Activated naive CD4-positive, alpha-beta T cell treated with Interleukin-2 at 50 U/mL for 16 hours (primary cell): ENCODE measurements at places on chromosomes 2 and 18.

- DNase-seq = no peak
Observed at GRCh38 chr18:59383851-59384250, 24.8 kb upstream of the LMAN1 start.

- DNase-seq = no peak
Observed at GRCh38 chr2:29420464-29420863, 305.2 kb downstream of the CLIP4 start.

- DNase-seq = no peak
Observed at GRCh38 chr18:45785134-45785533, 40.3 kb upstream of the SIGLEC15 start.

DNA sequence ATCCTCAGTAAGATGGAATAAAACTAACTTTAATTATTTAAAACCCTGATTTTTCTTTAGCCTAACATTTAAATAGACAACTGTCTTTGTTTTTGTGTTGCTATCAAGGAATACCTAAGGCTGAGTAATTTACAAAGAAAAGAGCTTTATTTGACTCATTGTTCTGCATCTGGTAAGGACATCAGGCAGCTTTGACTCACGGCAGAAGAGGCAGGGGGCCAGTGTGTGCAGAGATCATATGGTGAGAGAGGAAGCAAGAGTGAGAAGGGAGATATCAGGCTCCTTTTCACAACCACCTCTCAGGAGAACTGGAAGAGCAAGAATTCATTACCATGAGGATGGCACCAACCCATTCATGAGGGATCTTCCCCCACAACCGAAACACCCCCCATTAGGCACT is 64.6 kb upstream of the TFPI start:
- DNase-seq = no peak

DNA sequence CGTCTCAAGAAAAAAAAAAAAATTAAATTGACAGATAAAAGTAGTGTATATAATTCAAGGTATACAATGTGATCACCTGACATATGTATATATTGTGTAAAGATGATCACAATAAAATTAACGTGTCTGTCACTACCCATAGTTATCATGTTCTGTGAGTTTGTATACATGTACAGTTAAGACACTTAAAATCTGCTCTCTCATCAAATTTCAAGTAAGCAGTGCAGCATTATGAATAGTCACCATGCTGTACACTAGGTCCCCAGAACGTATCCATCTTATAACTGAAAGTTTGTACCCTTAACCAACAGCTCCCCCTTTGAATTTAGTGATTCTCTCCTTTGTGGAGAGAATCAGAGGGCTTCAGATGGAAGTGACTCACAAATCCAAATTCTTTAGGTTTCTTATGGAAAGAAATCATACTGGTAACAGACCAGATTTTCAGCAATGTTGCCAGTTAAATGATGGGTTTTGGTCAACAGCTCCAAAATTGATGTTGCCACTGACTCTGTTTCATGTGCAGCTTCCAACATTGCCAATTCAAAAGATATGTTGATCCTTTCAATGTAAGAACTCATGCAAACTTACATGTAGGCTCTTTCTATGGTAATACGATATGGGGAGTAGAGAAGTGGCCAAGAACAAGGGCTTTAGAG is 281.5 kb downstream of the AFF3 start:
- DNase-seq = no peak

- peak; percentile 88 for DNase-seq
Observed at GRCh38 chr2:156332534-156333273, at the start of gene NR4A2. TSS of gene NR4A2 (minus strand) at chr2:156332721. CDS start at chr2:156330186, 2,535 bp downstream.
